CD4-positive, alpha-beta T cell treated with Interleukin-21 for 1 hour (primary cell): ENCODE measurements at places on chromosomes 3 and 15.

GRCh38 chr3:145118303-145118702, 1042.7 kb downstream of the PLOD2 start:
- DNase-seq: no peak

DNA sequence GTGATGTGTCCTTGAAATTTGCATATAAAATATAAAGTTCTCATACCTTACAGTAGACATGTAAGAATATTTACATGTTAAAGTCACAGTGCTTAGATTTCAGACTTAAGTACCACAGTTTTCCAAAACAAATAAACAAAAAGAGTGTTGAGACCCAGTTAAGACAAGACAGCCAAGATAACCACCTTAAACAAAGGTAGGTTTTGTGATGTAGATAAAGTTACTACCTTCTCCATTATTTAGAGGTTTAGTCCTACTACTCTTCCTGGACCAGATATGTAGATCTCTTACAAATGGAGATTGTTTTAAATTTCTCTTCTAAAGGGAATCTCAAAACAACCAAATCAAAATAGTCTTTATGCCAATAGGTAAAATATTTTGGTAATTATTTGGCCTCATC, 15.7 kb downstream of the OR5H15 start:
- DNase-seq: no peak

DNA sequence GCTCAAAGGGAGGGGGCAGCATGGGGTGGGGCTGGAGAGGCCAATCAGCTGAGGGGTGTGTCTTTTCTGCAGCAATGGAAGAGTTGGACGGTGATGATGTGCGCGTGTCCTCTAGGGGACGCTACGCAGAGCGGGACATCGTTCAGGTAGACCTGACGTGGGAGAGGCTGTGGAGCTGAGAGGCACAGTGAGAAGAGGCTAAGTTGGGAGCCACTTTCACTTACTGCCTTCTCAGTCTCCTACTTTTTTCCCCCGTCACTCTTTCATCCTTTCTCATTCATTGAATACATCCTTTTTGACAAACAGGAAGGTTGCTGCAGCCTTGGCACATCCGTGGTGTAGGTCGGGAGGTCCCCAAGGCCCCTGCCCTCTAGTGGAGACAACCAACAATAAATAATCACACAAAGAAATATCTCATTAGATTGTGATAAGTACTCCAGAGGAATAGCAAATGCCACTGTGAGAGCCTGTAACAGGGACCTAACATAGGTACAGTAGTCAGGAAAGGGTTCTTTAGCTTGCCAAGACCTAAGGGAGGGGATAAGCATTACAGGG, 4.4 kb upstream of the BRPF1 start:
- DNase-seq: peak; percentile 75

DNA sequence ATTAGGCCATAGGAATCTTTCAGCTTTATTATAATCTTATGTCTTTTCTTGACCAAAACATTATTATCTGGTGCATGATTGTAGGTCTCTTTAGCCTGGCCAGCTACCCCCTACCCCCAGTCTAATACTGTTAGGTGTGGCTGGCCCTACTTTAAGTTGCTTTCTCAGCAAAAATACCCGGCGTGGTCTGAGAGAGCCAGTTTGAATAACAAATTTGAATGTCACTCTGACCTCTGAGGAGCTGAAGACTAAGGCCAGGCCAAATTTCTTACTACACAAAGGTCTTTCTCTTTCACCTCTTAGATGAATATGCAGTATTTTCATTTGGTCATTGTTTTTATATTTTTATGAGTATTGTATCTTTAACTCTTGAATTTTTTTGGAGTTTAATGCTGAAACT, 188.5 kb upstream of the MLF1 start:
- no peak for DNase-seq

GRCh38 chr15:91555312-91555711, 298.2 kb upstream of the SLCO3A1 start:
- DNase-seq: no peak

- DNase-seq: no peak
Observed at GRCh38 chr3:194931347-194931746, 245.7 kb downstream of the FAM43A start.

DNA sequence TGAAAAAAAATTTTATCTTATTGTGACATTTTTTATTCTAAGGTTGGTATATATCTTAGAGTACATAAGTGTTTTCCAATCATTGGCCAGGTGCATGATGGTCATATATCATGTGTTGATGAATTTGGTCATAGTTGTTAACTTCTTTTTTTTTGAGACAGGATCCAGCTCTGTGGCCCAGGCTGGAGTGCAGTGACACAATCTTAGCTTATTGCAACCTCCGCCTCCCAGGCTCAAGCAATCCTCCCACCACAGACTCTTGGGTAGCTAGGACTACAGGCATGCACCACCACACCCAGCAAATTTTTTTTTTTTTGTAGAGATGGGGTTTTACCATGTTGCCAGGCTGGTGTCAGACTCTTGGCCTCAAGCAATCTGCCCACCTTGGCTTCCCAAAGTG, 44.0 kb downstream of the PCCB start:
- no peak for DNase-seq

DNA sequence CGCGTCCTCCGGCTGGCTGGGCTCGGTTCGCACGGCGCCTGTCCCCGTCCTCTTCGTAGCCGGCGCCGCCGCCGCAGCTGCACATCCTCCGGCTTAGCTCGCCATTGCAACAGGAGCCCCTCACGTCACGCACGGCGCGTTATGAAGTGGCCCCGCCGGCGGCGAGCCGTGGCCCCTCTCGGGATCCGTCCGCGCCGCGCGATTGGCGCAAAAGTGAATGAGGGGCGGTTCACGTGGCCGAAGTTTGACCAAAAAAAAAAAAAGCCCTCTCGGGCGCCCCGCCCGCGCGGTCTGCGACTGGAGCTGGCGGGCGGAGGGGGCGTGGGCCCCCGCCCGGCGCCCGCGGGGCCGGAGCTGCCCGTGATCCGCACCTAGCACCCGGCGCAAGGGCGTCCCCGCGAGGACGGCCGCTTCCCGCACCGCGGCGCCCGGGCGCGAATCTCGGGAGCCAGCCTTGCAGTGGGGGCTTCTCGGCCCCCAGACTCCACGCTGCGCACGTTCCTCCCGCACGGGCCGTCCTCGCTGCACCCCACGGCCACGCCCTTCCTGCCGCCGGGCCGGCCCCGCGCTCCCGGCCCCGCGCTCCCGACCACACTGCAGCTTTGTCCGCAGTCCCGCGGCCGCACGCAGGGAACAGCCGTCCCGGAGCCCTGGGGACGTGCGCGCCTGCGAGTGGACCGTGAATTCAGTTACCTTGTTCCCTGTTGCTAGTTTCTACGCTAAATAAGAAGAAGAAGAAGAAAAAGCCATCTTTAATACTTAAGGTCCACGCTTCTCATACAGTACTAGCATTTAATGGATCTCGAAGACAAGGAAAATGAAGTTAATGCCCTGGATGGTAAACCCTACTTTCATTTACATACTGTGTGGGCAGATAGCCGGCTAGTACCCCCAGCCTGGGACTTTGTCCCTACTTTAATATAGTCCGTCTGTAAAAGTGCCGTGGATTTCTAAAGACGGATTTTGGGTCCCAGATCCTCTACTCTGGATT, at the start of gene CHSY1:
TSS of gene CHSY1 (minus strand) at position 219 of the 991 bp plus-strand sequence. CDS start 592 bp downstream, outside the sequence.
- peak; percentile 89 for DNase-seq

DNA sequence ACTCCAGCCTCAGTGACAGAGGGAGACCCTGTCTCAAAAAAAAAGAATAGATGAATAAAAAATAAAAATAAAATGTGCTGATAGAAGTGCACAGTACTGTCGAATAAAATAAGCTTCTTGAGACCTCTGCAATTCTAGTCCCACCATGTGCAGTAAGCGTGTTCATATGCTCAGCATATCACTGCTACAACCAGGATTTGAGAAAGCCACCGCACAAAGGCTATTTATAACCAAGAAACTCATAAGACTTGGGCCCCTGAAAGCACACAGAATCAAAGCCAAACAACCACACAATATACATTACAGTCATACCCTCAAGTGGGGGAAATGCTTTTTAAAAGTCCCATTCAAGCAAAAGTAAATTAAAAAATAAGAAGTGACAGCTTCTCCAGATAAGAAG, 56.5 kb upstream of the FXR1 start:
- no peak for DNase-seq

- no peak for DNase-seq
Observed at GRCh38 chr3:114756506-114757279, 390.4 kb downstream of the ZBTB20 start.

- DNase-seq: no peak
Observed at GRCh38 chr15:68834346-68834745, 13.7 kb upstream of the ANP32A start.

GRCh38 chr3:47664519-47664918, 85.9 kb upstream of the CSPG5 start:
- DNase-seq: no peak

DNA sequence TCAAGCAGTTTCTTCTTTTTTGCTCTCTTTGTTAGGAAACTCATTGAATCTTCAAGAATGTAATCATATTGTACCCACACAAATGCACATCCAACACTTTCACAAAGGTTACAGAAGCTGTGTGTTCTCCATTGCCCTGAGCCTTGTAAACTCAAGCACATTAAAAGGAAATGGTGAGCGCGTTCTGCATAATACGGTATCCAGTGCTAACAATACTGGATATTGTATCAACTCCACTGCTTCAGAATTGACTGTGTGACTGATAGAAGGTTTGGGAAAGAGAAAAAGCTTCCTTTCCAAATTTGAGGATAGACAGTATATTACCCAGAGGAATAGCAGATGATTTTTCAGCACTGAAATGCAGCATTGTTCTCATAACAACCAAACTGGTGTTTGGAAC, 268.9 kb upstream of the RBMS3 start:
- DNase-seq: no peak

DNA sequence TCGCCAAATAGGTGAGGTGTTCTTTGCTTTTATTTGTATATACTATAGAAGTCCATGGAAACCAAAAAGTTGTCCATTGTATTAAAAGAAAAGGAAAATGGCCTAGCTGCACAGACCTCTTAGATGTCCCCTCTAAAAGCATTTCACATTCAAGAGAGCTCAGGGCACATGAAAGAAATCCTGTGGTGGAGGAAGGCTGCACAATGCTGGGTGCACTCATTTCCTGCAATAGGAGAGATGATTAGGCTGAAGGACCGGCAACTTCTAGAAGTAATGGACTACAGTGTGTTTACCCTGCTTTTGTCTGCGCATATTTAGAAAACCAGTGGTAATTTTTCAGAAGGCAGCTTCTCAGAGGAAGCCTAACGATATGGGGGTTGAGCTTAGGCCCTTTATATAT, 25.4 kb downstream of the PPM1L start:
- DNase-seq: no peak

DNA sequence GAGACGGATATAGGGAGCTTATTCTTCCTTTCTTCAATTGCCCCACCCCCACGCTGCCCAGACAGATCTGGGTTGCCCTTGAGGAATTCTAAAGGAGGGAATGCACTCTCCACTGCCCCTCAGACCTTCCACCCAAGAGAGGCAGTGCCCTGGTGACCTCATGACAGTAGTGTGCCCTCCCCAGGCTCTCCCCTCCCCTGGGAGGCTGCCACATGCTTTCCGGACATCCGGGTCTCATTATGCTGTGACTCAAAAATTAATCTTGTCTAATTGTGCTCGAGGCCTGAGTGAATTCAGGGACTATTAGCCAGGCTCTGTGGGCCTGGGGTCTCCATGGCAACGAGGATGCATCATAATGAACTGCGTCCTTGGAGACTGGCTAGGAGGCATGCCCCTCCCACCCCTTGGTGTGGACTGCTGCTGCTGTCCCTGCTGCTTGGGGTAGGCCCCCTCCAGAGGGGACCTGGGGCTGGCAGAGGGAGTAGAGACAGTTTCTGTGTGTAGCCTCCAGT, 20.8 kb downstream of the CORO2B start:
- no peak for DNase-seq

DNA sequence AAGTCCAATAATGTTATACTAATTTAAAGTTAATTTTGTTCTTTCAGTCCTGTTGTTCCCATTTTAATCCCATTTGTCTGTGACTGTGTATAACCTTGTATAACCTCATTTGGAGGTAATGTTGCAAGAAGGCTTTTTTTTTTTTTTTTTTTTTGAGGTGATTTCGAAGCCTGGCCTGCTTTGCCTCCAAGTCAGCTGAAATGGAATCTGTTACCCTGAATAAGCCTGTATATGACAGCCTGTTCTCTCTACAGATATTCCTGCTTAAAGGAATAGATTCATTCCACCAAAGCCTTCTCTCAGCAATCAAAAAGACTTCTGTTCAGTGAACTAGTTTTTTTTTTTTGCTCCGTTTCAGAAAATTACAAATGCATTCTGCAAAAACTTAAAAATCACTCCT, 271.8 kb upstream of the UBE2E1 start:
- no peak for DNase-seq

GRCh38 chr3:116260491-116260890, 184.8 kb downstream of the LSAMP start:
- DNase-seq: no peak

GRCh38 chr15:56467616-56468015, 2.7 kb upstream of the MNS1 start:
- no peak for DNase-seq

DNA sequence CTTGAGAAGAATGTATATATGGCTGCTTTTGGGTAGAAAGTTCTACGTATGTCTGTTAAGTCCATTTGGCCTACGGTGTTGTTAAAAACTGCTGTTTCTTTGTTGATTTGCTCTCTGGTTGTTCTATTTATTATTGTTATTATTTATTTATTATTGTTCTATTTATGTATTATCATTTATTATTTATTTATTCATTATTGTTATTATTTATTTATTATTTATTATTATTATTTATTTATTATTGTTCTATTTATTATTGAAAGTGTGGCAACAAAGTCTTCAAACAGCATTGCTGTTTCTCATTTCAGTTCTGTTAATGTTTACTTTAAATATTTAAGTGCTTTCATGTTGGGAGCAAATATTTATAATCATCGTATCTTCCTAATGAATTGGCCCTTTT, 66.7 kb downstream of the SI start:
- DNase-seq: no peak

- DNase-seq: no peak
Observed at GRCh38 chr3:186653080-186653707, 12.6 kb upstream of the HRG start.

- no peak for DNase-seq
Observed at GRCh38 chr3:46186471-46187340, 21.4 kb downstream of the CCR1 start.

GRCh38 chr3:184160456-184160855, 5.3 kb downstream of the DVL3 start:
- DNase-seq: no peak

DNA sequence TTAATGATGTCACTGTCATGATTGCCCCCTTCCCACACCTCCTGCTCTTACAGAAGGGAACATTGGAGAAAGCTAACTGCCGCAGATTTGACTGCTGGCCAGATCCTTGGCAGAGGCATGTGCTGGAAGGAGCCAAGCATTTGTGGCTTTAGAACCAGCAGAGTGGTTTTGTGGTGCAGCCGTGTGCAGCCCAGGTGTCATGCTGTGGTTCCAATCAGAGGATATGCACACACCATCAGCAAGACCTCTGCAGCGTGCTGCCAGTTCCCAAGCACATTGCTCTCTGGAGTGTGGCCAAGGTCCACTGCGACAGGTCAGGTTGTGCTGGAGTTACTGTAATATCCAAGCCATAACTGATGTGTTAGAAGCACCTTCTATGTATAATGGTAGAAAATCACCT, 61.6 kb downstream of the OTOL1 start:
- no peak for DNase-seq
